ENCODE measurements at places on chromosomes 6 and 20.

DNA sequence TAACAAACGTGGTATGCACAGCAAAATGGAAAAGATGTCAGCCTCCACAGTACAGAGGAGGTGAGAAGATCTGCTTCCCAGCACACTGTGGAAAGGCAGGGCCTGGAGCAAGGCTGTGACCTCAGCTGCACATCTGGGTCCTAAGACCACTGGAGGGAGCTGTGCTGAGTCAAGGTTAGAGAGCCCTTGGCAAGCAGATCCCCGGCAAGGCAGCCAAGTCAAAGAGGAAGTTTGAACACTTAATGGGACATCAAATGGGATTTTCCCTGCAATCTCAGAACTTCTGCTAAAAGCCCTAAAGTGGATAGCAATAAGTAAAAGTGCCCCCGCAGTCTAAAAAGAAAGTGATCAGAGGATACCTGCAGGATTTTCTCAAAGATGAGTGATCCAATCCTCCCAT lies 39.5 kb downstream of the UNC5CL start:
- peak; percentile 61 for DNase-seq

DNA sequence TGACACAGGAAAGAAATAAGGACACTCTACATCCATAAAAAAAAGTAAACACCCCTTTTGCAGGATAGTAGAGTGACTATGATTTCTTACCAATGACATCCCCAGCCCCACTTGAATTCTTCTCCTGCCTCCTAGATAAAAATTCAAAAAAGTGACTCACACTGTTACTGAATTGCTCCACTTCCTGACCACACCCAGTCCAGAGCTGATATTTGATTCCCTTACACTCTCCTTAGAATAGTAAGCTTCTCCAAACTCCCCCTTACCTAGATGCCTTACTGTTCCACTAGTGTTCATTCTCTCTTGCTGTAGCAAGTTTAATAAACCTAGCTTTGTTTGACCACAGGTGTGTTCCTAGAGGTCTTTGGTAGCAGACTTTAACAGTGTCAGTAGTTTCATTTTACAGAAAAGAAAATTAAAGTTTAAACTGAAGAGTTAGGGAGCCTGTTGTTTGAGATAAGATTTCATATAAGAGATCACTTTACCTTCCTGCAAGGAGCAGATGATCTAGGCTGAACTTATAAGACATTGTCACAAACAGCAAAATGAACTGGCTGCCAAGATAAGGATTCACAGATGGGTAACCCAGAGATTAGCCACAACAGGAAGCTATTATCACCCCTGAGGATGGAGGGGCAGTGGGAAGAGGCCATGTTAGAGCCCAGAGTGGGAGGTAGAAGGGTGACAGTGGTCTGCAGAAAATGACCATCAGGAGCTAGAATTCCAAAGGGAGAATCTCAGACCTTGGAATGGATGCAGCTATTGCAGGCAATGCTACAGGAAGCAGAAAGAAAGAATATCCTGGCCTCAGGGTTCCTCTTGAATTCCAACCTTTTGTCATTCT lies 28.4 kb upstream of the BTN3A2 start:
- DNase-seq = no peak

GRCh38 chr20:43658069-43658722 lies 8.7 kb upstream of the MYBL2 start:
- DNase-seq = peak; percentile 56

DNA sequence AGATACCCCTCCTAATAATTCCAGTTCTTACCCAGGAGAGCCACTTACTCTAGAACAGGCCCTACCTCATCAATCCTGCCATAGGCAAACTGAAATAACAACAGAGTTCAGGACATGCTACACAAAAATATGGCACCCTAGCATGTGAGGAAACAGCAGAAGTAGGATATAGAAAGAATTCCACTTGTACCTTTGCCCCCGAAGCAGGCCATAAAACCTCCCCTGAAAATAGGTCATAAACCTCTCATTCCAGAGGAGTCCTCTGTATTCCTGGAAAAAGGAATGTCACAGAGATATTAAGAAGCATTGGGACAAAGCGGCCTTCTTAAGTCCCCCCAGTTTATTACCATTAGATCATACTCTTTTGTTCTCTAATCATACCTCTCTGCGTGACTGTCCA lies 504.3 kb upstream of the MARCKS start:
- no peak for DNase-seq

DNA sequence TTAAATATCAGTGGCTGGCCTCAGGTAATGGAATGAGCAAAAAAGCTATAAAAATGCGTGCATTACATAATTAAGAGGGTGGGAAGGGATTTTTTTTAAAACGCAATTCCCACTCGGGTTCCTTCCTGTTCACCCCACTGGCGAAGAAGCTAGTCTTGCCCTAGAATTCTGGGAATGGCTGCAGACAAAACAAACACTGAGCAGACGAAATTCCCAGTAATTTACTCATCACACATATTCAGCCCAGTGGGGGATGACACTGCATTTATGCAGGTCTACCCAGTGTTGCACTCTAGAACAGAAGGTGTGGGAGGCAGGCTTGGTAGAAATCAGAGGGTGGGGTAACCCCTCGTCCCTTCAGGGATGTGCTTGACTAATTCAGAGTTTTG lies 2695.0 kb upstream of the DEFB115 start:
- DNase-seq = no peak

- DNase-seq = no peak
These were observed 25.1 kb upstream of the SLC17A3 start for GRCh38 chr6:25899123-25899522.

DNA sequence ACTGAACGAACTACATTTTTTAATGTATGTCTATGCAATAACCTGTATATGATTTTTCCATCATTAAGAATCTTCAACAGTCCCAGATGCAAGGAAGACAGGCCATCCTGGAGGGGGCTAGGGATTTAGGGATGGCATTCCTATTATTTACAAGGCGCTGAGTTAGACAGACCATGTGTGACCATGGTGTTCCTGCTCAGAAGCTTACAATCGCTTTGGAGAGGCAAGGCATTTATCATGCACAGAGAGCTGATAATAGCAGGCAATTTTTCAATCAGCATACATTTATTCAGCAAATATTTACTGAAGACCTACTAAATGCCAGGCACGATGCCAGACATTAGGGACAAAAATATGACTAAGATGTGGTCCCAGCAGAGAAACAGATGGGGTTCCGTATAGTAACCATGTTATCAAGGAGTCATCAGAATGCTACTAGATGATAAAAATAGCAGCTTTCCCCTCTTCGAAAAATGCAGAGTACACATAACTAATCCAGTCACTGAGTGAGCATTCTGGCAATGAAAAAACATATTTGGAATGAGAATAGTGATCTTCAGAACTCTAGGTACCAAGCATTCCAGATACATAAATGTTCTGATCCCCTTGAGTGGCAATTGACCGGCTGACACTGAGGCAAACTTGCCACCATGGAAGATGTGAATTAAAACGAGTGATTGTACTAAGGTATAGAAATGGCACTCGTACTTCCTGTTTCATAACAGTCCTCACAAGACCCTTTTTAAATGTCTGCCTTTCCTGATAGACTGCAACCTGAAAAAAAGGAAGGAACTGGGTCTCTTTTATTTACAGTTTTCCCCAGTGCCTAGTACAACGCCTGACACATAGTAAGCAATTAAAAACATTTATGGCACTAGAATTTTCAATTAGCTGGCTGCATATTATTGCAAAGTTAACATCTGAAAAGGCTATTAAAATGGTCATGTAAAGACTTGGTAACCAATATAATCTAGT lies 135.7 kb downstream of the ATXN1 start:
- DNase-seq = no peak

- no peak for DNase-seq
These were observed 134.7 kb downstream of the BTBD9 start for GRCh38 chr6:38504996-38505395.

DNA sequence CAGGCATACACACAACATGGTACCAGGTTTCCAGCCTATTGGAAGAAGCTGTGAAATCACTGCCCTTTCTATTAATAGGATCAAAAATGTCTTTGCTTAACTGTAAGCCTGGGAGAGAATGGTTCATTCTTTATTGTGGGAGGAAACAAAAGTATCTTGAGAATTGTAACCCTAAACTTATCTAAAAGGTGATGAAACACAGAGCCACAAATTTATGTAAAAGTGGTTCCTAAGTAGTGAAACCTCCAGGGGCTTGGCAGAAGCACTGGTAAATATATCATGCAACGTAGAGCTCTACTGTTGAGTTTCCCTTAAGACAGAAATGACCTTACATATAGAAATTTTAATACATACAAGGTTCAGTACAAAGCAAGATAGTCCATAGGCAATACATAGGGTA lies 17.2 kb upstream of the NOX3 start:
- no peak for DNase-seq

- DNase-seq = no peak
These were observed 194.8 kb downstream of the MAFB start for GRCh38 chr20:40494248-40494647.

DNA sequence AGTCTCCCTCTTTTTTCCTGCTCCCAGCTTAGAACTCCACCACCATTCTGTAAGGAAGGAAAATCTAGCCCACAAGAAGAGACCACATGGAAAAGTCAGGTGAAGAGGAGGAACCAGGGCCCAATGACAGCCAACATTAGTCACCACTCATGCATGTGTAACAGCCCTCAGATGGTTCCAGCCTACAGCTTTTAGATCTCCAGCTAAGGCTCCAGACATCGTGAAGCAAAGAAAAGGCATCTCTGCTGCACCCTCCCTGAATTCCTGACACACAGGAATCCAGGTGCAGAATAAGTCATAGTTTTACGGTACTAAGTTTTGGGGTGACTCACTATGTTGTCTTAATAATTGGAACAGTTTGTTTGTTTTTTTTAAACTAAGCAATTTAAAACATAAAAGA lies 25.5 kb downstream of the DCDC2 start:
- DNase-seq = no peak

- DNase-seq = no peak
These were observed 19.0 kb upstream of the SLC16A10 start for GRCh38 chr6:111068109-111068865.

- peak; percentile 10 for DNase-seq
These were observed 28.9 kb downstream of the PLG start for GRCh38 chr6:160730911-160731310.

DNA sequence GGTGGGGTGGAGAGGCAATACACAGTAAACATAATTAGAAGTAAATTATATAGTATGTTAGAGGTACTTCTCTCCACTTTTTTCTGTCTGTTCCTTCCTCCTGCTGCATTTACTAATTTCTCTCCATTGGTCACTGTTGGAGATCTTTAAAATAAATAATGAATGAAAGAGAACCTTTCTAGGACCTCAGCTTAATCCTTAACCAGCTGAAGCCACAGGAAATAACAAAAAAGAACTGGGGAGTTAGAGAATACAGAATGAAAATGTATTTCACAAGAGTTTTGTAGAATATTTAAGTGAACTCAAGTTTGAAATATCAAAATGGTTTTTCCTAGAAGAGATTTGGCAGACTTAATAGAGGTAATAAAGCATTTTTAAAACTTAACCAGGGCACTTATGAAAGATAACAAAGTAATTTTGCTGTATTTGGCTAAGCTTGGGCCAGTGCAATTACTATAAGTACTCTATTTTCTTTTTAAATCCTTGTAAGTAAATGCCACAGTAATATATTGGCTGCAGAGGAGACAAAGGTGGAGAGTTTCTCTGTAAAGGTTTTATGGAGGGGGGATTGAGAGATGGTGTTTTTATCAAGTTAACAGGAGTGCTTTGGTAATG lies 405.0 kb downstream of the CDKAL1 start:
- no peak for DNase-seq

- no peak for DNase-seq
These were observed 3.6 kb upstream of the CD83 start for GRCh38 chr6:14113976-14114375.

DNA sequence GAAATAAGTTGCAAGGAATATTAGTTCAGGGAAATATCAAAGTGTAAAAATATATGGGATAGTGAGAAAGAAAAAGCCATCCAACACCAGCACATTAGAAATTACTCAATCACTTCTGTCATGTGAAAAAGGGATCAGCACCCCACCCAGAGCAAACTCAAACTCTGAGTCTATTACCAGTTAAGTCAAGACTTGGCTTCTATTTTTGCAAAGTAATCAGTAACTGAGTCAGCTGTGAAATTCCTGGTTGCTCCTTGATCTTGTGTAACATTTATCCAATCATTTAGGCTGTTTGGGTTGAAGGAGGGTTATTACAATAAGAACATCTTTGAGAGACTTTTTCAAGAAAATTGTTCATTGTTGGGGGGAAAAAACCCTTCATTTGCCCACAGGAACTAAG lies 51.2 kb downstream of the SLC22A23 start:
- DNase-seq = no peak
